ENCODE measurements at places on chromosomes 16 and 17.

DNA sequence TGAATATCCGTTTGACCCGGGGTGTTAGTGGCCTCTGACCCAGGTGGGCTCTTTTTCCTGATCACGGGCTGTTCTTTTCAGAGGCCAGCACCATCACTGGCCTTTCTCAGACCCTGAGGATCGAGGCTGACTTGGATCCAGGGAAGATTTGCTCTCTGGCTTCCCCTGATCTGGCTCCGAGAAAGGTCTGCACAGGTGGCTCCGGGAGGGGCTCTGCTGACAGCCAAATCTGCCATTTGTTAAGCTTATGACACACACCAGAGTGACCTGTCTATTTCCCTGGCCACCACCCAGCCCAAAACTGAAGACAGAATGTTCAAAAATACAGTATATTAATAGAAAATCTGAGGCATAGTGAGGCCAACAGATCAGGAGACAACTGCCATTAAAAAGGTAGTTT, 221.8 kb upstream of the TNRC6C start:
- no peak for DNase-seq

DNA sequence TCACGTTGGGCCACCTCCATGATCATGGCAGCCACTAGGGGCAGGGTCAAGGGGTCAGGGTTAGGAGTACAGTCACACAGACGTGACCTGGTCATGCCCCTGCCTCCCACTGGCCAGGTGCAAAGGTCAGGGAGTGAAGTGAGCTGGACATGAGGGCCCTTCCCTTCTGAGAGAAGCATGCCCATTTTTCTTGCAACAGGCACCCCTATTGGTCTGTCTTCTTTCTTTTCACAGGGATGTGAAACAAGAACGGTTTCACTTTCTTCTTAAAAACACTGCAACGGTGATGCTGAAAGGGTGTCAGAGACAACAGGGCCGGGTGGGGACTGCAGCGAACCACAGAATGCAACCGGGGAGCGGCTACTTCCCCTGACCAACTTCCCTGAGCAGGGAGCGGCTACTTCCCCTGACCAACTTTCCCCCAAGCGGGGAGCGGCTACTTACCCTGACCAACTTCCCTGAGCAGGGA, 52.1 kb upstream of the DOC2B start:
- DNase-seq: no peak

GRCh38 chr16:70576431-70577255, 53.0 kb downstream of the SF3B3 start:
- DNase-seq: no peak

- peak; percentile 80 for DNase-seq
Measured at GRCh38 chr17:75808905-75809621, 24.5 kb downstream of the UNK start.

GRCh38 chr17:49936386-49936785, 32.6 kb upstream of the DLX4 start:
- DNase-seq: no peak

- DNase-seq: no peak
Measured at GRCh38 chr16:86716649-86717048, 138.3 kb downstream of the FOXL1 start.

DNA sequence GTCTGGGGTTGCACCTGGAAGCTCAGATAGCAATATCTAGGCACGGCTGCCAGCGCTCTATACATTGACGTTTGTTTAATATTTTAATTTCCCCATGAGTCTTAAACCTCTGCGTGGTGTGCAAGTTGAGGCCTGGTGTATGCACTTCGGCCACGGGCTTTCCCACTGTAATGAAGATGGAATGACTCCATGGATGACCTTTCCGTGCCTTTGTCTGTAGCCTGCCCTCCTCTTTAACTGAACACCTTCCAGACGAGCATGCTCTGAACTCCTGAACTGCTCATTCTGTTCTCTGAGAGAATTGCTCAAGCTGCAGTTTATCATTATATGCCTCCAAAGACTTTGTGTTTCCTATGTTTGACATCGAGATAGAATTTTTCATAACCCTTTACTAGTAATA, 438.8 kb downstream of the WWOX start:
- no peak for DNase-seq

DNA sequence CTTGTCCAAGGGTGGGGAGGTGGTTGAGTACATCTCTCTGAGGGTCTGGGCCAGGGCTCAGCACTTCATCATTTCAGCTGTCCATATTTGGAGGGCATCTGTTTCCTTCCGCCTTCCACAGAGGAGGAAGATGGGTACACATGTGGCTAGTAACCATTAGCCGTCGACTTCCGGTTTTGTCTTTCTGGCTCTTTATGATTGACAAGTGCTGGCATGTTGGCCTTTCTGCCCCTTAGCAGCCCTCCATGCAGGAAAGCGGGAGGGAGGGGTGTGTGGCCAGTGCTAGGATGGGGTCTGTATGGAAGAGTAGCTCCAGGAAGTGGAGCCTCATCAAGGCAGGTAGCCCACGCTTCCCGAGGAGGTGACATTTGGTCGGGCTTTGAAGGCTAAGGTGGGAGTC, 69.6 kb downstream of the RAI1 start:
- DNase-seq: no peak

DNA sequence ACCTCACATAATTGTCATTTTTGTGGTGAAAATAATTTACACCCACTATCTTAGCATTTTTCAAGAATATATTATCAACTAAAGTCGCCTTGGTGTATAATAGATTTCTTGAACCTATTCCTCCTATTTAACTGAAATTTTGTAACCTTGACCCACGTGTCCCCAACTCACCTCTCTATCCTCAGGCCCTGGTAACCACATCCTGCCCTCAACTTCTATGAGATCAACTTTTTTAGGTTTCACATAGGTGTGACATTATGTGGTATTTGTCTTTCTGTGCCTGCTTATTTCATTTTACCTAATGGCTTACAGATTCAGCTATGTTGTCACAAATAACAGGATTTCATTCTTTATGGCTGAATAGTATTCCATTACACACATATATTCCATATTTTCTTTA, 73.0 kb upstream of the CNTNAP4 start:
- no peak for DNase-seq

DNA sequence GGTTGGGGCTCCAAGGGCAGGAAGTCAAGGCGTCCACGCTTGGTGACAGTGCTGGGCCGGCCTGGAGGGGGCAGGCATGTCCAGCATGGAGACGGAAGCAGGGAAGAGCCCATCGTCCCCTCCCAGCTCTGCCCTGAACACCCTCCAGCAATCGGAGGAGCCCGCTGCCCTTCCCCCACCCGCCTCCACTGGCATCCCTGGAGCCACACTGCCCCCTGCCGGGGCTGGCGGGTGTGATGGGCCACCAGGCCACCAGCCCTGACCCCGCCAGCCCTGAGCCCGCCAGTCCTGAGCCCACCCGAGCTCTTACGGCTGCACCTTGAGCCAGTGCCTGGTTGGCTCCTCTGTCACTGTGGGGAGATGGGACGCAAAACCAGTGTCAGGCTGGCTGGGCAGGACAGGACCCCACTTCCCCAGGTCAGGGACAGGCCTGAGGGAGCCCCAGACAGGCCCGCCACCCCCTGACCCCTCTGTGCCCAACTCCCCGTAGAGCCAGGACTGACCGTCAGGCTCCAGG, 4.1 kb upstream of the CDH15 start:
- DNase-seq: peak; percentile 96

- DNase-seq: peak; percentile 67
Measured at GRCh38 chr16:85491058-85491771, 121.9 kb upstream of the GSE1 start.

GRCh38 chr17:74217037-74217730, 3.8 kb downstream of the TTYH2 start:
- DNase-seq: no peak

DNA sequence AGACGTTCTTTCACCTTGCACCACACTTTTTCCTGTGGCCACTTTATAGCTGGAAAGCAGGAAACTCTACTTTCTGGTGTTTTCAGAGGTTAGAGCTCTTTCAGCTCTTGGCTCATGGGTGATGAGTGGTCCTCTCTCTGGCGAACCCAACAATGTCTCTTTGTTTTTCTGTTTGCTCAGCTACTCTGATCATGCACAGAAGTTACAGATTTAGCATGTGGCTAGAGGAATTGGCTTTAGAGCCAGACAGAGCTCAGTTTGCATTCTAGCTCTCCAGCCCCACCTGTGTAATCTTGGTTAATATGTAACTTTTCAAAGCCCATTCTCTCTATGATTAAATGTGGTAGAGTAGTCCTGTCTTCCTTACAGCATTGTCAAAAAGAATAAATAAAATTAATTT, 225.2 kb downstream of the HAPSTR1 start:
- no peak for DNase-seq

DNA sequence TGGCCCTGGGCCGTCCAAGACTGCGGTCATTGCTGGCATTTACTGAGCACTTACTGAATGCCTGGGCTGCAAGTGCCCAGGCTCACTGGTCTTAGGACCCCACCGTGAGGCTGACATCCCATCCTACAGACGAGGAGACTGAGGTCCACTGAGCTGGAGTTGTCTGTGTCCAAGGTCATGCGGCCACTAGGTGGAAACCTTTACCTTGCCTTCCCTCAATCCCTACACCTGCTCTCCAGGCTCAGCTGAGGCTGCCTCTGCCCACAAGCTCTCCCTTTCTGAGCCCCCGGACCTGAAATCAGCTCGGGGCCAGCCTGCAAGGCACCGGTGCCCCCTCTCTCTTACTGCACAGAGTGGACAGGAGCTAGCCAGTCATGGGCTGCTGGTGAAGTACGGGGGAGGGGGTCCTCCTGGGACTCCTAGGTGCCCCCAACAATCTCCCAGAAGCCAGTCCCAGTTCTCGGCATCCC, 1.5 kb downstream of the CASKIN1 start:
- DNase-seq: peak; percentile 85

GRCh38 chr17:17714879-17715278, 33.6 kb downstream of the RAI1 start:
- DNase-seq: no peak

DNA sequence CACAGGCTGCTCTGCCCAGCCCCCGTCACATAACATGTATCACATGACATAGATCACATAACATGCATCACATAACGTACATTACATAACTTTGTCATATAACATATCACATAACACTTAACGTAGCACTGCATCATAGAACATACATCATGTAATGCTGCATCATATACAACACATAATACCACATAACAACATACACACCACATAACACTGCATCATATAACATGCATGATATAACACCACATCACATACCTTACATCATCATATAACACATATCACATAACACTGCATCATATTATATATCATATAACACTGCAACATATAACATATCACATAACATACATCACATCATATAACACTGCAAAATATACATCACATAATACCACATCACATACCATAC, 83.8 kb downstream of the AXIN2 start:
- no peak for DNase-seq

- peak; percentile 75 for DNase-seq
Measured at GRCh38 chr17:72725433-72726068, 366.9 kb downstream of the SLC39A11 start.

DNA sequence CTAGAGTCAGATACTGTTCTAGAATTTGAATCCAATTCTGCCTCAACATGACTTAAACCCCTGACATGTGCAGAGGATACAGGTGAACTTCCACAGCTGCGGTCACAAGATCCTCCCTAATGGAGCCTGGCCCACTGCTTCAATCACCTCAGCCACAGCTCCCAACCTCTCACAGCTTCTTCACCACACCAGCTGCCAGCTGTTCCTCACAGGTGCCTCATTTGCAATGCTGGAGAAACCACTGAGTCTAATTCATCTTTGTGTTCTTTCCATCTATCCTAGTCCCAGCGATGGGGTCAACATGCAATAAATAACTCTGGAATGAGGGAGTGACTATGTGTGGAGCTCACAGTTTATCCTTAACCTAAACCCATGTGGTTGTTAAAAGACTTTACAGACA, 72.0 kb upstream of the MAF start:
- DNase-seq: no peak

- no peak for DNase-seq
Measured at GRCh38 chr16:920051-920681, 50.6 kb downstream of the LMF1 start.

DNA sequence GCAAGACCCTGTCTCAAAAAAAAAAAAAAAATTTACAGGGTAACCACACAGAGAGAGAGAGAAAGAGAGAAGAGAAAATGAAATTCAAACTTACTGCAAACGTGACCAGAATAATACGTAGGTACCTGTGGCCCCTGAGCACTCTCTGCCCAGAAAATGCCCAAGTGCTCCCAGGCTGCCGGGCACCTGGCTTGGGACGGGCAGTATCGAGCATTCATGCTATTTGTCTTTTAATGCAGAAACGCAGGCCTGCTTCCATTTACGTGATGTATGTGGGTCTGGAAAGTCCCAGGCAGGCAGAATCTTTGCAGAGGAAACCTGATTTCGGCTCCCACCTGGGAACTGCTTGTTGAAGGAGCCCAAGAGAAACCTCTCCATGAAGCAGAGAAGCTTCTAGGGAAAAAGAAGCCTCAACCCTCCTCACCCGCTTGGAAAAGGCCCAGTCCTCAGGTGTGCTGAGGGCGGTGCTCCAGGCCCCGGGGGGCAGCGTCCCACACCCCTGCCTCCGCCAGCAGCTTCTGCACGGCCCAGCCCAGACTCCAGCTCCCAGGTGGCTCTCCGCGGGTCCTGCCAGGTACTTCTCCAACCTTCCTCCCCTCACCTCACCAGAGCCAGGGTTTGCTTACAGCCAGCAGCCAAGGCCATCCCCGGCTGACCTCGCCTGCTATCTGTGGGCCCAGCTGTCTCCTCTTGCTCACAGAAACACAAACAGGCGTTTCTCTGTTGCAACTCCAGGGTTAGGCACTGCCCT, 14.0 kb downstream of the RPH3AL start:
- no peak for DNase-seq

GRCh38 chr16:48503779-48504178, 106.2 kb downstream of the N4BP1 start:
- DNase-seq: no peak

DNA sequence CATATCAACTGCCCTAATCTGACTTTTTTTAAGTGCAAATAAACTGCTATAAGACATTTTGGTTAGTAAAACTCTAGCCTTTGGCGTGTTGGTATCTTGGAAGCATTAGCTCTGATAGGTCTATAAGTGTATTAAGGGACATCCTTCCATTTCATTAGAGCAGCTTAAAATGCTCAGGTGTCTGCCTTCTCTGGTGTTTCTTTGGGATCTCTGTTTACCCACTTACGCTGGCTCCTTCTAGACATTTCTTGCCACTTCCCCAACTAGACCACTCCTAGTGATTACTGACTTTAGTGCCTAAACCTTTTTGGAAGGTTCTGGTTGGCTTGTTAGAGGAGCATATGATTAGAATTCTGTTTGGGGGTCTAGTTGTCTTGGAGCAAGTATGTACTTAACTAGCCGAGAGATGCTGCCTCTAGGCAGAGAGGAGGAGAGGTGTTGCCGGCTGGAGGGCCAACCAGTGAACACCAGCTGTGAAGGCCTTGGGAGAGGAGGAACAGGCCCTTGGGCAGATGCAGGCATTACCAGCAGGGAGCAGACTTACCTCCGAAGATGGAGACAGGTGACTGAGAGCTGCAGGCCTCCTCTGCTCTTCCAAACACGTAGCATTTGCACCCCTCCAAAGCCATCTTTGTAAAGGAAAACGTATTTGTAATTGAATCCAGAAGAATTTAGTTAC, 15.2 kb upstream of the CLEC18C start:
- DNase-seq: peak; percentile 71

All from ELF-1 (cell line).